ENCODE measurements at places on chromosomes 16 and 17. TPM values are rescaled to one million over a fixed set of nuclear protein-coding genes. Genes with fewer than 3 reads are reported as not detected.

Gene FBXO39
- total RNA-seq: not detected

Gene ATP2C2
- total RNA-seq: not detected

Gene CBX2
- total RNA-seq: 7.1 TPM

Gene CD300LB
- not detected for total RNA-seq

Gene PLSCR3
- total RNA-seq: 31.7 TPM

Gene TK2
- 10.5 TPM for total RNA-seq

Gene MYL4
- not detected for total RNA-seq
